Small intestine (tissue), 16 donors: ENCODE measurements at places on chromosomes 5 and 9.

DNA sequence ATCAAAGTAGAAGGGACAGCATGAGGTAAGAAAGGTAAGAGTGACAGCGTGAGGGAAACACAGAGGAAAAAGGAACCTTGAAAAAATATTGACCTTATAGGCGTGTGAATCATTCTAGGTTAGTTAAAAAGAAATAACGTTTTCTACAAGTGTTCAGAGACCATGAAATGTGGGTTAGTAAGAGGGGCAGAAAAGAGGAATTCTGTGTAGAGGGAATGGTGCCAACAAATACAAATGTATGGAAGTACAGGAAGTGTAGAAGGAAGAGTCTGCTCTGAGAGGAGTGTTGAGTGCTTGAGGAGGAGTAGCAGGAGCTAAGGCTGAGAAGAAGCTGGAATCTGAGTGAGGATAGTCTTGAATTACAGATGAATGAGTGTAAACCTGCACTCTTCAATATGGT, 418.6 kb upstream of the RIOK2 start:
- DNase-seq: no peak

GRCh38 chr9:137355761-137356365, 53.8 kb upstream of the NRARP start:
- no peak for DNase-seq

GRCh38 chr5:176185133-176185733, 53.0 kb upstream of the SIMC1 start:
- no peak for DNase-seq

DNA sequence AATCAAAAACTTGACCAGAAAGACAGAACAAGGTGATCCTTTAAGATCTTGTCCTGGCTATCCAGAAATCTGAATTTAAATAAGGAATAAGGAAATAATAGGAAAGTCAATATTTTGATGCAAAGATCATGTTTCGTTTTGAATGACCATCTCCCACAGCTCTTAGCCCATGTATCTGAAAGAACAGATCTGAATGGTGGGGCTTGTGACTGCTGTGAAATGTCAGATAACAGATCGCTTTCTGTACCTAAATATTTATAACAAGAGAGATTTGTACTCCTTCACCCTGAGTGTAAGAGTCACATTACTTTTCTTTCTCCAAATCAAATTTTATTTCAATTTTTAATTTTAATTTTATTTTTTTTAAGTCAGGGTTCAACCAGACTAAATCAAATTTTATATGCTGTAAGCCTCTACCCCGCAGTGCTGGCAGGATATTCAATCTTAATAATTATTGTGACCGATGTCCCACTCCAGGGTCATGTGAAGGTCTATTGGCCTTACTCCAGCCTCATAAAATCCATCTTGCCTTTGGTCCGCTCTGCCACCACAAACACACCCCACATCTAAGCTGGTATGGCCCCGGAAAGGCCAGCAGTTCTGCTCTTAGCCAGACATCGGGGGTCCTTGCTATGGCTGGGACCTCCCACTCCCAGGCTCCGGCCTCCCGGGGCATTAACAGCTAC, 7.0 kb upstream of the SLC26A2 start:
- DNase-seq: no peak

- peak; percentile 12 for DNase-seq
Measured at GRCh38 chr5:41281215-41281810, 68.0 kb upstream of the C6 start.

DNA sequence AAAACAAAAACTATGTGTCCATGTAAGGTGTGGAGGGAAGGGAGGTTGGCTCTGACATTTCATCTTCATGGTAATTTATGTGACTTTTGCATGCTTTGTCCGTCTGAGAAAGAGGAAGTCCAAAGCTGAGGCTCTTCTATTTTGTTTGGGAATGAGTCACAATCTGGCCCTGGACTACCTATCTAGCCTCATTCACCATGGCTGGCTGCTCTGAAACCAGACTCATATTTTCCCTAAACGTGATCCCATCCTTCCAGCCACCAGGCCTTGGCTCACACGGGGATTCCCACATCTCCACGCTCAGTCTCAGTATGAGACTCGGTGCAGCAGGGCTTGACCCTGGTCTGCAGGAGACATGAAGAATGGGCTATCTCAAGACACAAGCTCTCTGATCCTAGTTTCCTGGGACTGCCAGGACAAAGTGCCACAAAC, 672.8 kb downstream of the ACTL7B start:
- no peak for DNase-seq

GRCh38 chr9:135976944-135977343, 15.8 kb upstream of the UBAC1 start:
- no peak for DNase-seq

DNA sequence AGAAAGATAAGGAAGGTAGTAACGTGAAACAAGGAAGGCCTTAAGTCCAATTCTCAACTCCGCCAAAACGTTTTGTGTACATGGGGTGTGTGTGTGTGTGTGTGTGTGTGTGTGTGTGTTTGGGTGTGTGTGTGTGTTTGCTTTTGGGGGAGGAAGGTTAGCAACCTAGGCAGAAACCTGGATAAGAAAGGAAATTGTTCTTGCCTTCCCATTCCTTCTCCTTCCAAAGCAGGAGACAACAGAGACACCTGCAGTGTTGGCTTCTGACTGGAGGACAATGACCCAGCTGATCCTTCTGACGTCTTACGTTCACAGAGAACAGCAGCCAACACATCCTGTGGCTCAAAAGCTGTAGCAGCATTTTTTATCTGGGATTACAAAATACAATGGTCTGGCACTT, 4.1 kb upstream of the CCNG1 start:
- DNase-seq: peak; percentile 36

- peak; percentile 79 for DNase-seq
Measured at GRCh38 chr5:42879291-42879690, 67.6 kb upstream of the SELENOP start.

DNA sequence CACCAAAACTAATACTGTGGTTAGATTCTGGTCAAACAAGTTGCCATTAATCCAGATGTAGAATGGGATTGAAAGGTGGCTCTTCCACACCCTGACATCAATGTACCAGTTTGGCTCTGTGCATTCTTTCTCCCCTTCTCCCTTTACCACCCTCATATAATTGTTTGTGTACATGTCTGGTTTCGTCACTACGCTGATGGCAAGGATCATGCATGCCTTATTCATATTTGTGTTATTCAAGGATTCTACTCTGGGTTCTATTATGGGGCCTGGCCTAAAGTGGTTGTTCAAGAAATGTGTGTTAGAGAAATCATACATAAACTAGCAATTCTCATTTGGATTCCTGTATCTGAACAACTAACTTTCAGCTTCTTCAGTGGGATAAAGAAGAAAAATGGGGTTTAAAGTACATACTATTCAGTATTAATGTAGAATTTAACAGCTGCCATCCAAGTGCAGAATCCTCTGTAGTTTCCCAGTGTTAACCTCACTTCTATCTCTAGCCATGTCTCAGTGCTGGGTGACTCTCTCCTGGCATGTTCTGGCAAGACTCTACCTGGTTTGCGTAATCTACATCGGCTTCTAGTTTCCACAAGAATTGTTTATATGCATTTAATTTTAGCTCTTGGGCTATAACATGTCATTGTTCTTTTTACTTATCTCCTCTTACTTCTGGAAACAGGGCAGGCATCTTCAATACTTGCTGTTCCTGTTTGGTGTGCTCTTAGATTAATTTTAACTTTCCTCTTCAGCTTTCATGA, 27.9 kb upstream of the CDKN2B start:
- no peak for DNase-seq

- no peak for DNase-seq
Measured at GRCh38 chr9:123773783-123774182, 156.1 kb downstream of the DENND1A start.

- no peak for DNase-seq
Measured at GRCh38 chr5:120806202-120806601, 342.1 kb downstream of the PRR16 start.
